Mammary epithelial cell (primary cell): ENCODE measurements at places on chromosomes 12 and 14. TPM values are rescaled to one million over a fixed set of nuclear protein-coding genes. Genes with fewer than 3 reads are reported as not detected.
A peak's percentile ranks its signal among the peaks of the same experiment; 100 is the strongest.

DNA sequence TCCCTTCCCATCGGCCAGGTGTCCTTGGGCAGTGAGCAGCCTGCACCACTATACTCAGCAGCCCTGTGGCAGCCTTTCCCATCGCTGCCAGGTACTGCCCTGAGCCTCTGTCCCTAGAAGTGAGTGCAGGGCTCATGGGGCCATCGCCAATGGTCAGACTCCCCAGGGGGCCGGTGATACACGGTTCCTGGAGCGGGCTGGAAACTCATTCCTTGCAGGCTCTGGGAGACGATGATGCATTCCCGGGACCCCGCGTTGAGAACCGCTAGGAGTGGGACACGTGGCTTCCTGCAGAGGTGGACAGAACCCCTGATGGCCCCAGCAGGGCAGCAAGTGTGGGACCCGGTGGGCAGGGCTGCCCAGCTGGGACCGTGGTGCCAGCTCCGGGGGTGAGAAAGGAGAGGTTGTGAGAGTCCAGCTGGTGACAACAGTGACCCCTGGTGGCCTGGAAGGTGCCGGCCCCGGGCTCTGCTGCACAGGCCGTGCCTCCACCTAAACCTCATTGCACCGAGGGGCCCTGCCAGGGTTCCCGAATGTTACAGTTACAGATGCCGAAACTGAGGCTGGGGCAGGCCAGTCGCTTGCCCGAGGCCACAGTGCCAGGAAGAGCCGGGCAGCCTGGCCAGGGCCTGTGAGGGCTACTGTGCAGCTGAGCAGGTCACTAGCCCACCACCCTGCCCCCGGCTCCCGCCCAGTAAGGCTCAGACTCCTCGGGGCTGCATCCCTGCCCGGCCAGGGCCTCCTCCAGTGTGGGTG lies 33.8 kb downstream of the FBRSL1 start:
- peak; percentile 14 for DNase-seq

GRCh38 chr12:104154286-104154685 lies 16.3 kb upstream of the NFYB start:
- no peak for DNase-seq

DNA sequence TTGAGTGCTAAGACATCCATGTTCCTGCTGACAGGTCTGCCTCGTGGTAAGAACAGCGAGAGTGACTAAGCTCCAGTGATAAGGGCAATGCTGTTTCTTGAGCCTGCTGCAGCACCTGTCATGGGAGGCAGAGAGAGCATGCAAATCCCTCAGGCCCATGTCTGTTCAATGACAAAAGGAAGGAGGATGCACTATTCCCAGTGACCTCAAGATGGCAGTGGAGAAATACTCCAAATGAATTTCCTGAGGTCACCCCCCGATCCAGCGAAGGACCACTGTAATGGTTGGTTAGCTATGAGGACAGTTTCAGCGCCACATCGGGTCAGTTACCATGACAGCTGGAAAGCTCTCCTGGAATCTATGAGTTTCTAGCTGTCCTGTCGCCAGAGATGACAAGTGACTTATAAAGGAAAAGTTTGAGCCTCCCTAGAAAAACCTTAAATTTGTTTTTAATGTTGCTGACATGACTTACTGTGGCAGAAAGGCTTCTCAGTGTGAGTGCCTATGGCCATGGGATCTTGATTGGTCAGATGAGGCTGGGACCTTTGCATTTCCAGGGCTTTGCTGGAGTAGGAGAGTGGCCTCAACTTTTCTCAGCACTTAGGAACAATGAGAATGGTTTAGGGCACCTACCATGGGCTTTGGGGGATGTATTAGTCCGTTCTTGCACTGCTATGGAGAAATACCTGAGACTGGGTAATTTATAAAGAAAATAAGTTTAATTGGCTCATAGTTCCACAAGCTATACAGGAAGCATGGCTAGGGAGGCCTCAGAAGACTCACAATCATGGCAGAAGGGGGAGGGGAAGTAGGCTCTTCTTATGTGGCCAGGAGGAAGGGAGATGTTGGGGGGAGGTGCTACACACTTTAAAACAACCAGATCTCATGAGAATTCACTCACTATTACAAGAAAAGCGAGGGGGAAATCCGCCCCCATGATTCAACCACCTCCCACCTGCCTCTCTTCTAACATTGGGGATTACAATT lies 88.0 kb upstream of the TMEM260 start:
- DNase-seq, result peak; percentile 42

DNA sequence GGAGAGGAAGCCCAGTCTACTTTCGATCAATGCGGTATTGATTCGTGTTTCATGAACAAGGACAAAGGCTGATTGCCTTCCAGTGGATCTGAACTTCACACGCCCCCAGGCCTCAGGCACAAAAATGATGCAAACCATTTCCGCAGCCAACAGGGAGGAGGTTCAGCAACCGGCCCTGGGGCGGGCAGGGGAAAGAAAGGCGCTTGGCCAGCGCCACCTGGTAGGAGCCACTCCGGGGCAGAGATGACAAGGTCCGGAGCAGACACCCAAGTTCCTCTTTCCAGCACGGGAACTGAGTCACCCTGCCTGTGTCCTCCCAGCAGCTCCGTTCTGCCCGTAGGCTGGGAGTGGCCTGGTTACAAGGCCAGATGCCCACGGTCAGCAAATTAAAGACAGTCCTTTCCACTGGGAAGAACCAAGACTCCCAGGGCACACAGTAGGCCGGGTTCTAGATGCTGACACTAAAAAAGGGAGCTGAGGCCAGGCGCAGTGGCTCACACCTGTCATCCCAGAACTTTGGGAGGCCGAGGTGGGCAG lies 136.3 kb downstream of the SCARB1 start:
- DNase-seq, result peak; percentile 80

GRCh38 chr12:53120685-53121525 lies 17.6 kb downstream of the SOAT2 start:
- DNase-seq, result no peak

- DNase-seq, result no peak
These were observed 49.0 kb downstream of the ZC3H14 start for GRCh38 chr14:88611878-88612277.

GRCh38 chr12:6998715-6999451 lies 19.4 kb downstream of the LPCAT3 start:
- peak; percentile 63 for DNase-seq

- no peak for DNase-seq
These were observed 166.9 kb upstream of the DIO2 start for GRCh38 chr14:80378084-80378690.

DNA sequence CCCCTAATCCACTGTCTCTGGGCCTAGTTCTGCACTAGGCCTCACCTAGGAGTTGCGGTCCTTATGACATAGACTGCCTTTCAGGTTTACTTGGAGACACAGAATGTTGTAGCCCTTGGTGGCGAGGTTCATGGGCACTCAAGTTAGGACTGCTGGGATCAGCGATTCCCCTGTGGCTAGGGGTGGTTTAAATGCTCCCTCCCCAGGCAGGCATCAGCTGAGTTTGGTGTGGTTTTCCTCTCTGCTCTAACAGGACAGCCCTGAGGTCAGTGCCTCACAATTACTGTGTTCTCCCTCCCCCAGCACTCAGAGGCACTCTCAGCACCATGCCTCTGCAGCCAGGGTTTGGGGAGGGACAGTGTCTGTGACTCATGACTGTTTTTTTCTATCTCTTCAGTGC lies 22.2 kb upstream of the RDH16 start:
- DNase-seq, result peak; percentile 56

DNA sequence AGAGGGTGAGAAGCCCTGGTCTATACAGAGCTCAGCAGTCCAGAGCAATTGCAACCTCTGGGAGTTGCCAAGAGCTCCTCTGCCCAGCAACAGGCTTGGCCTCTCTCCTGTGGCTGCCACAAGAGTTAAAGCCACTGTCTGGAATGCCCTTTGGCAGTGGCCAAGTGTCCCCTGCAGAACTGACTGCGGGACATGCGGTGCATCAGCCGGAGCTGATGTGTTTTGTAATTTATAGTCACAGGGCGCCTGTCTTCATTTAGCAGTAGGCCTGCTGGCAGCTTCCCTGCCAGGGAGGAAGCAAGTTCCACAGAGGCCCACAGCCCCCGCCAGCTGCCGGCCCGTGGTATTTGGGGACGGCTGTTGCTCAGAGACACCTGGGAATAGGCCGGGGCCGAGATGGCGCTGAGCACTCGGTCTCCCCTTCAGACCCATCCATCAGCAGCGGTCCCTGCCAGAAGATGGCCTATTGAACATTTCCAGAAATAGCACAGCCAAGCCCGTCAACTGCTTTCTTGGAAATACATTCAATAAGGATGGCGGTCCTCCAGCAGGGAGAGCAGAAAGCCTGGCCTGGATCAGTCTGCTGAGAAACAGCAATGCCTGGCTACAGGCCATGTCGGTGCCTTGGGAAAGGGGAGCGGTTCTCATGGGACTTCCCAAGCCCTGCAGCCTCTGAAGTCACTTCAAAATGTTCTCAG lies 217.4 kb downstream of the CRADD start:
- DNase-seq, result no peak

DNA sequence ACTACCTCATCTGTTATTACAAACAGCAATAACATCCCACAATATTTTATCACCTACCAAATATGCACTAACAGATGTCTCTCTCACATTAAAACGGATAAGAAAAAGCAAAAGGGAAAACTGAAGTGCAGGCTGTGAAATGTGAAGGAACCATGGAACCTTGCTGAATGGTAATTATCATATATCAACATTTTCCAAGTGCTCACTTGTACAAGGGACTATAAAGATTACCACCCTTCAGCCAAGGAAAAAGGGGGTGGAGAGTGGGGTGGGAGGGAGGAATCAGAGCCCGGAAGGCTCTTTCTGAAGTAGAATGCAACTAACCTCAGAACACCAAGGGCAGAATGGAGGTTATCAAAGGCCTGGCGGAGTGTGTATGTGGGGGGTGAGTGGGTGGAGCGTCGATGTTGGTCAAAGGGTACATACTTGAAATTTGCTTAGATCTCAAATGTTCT lies 1.2 kb downstream of the SNX6 start:
- no peak for DNase-seq

DNA sequence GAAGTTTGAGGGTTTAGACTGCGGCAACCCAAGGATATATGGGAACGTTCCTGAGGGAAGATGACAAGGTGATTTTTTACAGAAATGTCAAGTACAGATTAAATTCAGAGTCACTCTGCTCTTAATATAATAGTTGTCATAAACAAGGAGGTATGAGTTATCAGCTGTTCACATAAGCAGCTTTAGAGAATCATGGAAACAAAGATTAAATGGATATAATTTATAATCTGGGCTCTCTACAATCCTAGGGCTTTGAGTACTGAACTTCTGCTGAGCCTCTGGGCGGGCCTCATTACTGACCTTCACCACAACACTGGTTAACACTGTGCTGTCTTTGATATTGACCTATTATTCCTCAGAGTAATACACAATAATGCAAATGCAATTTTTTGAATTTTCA lies 577.8 kb downstream of the RPS29 start:
- no peak for DNase-seq

- DNase-seq, result peak; percentile 25
These were observed 48.5 kb upstream of the CSRP2 start for GRCh38 chr12:76927170-76927784.

- no peak for DNase-seq
These were observed 295.1 kb downstream of the GRIN2B start for GRCh38 chr12:13686260-13686659.

DNA sequence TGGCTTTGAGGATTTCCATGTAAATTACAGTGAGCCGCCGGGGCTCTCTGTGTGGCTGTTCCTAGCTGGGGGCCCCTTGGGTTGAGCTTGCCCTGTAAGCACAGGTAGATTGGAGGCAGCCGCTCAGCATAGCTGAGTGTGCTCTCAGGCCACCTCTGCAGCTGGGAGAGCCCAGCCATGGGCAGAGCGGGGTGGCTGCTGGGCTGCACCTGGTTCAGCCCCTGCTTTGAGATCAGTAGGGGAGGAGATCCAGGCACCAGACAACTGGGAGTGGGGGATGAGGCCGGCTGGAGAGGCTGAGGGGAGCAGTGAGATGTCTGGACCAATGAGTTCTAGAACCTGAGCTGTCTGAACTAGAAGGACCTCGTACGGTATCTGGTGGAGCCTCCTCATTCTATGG lies 44.8 kb downstream of the CACNA1C start:
- no peak for DNase-seq

DNA sequence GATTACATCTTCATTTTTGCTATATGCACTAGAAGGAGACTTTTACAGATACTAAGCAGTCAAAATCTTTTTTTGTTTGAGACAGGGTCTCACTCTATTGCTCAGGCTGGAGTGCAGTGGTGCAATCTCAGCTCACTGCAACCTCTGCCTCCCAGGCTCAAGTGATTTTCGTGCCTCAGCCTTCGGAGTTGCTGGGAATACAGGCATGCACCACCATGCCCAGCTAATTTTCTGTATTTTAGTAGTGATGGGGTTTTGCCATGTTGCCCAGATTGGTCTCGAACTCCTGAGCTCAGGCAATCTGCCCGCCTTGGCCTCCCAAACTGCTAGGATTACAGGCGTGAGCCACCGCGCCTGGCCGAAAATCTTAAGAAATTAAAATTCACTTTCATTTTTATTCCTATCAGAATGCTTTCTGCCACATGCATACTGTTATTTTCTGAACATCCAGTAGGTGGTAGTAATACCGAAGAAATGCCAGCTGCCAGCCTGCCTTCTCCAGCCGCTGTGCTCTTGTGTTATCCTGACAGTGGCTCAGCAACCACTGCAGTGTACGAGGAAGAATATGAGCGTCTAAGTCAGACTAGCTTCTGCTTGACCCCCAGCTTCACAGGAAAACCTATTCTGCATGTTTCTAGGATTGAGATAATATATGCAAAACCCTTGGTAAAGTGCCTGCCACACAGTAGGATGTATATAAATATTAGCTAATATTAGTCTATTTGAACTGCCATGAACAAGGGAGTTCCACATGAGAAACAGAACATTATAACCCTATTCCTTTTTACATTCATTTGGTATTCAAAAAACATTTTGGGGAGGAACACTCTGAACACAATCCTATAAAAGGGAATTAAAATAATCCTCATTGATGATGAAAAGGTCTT lies 54.2 kb downstream of the RPAP3 start:
- peak; percentile 55 for DNase-seq

GRCh38 chr12:114626-115211 lies 48.2 kb downstream of the IQSEC3 start:
- no peak for DNase-seq

GRCh38 chr12:225012-225411 lies 11.1 kb upstream of the SLC6A12 start:
- DNase-seq, result no peak

GRCh38 chr12:118183711-118184110 lies 47.8 kb downstream of the PEBP1 start:
- DNase-seq, result no peak

- peak; percentile 45 for DNase-seq
These were observed 6.5 kb upstream of the PRPH start for GRCh38 chr12:49288412-49288853.

DNA sequence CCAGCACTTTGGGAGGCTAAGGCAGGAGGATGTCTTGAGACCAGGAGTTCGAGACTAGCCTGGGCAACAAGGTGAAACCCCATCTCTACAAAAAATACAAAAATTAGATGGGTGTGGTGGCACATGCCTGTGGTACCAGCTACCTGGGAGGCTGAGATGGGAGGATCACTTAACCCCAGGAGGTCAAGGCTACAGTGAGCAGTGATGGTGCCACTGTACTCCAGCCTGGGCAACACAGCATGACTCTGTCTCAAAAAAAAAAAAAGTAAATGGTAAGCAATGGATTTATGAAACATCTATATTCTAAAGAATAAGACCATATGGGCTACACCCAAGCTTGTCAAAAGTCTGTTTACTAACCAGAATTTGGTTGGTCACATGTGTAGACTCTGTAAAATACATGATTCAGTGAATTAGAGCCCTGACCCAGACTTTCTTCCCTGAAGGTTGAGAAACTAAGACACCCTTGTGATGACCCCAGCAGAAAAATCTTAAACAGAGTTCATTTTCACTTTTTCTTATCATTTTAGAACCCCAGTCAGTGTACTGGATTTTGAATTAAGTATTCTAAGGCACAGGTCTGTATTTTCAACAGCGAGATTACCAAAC lies 12.1 kb downstream of the FGD6 start:
- DNase-seq, result no peak

TAS2R43 gene
- total RNA-seq, result 0.31 and 0.53 TPM in 2 replicates

AHNAK2 gene
- 302 TPM for total RNA-seq

MEG3 gene
- 54.8 and 75.5 TPM in 2 replicates for total RNA-seq

ARHGAP9 gene
- 0.83 TPM for total RNA-seq
